ENCODE measurements at places on chromosomes 4 and X. TPM values are rescaled to one million over a fixed set of nuclear protein-coding genes. Genes with fewer than 3 reads are reported as not detected.
A peak's percentile ranks its signal among the peaks of the same experiment; 100 is the strongest.

- DNase-seq: no peak
These were observed 72.2 kb downstream of the MAML3 start for GRCh38 chr4:140081641-140082390.

DNA sequence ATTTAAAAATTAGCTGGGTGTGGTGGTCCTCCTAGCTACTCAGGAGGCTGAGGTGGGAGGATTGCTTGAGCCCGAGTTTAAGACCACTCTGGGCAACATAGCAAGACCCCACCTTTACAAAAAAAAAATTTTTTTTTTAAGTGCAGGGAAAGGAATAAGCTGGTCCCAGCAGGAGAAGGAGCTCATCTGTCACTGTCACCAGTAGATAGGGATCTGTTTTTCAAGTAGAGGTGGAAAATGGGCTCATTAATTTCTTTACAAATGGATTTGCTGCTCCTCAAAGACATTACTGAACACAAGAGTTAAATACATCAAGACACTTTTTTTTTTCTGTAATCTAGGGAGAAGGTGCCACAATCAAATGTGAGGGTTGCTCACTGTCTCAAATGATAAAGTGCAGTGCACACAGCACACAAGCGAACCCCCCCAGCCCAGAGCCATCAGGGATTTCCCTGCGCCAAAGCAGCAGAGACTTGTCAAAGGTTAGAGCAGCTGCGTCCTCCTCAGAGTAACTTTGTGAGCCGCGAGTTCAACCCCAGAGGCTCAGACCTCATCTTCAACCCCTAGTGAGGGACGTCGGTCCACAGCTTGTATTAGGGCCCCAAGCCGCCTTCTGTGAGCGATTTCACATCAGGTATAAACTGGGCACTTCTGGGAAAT is 14.3 kb upstream of the MTNR1A start:
- no peak for DNase-seq

GRCh38 chrX:98405376-98405775 is 1521.7 kb downstream of the RPA4 start:
- no peak for DNase-seq

DNA sequence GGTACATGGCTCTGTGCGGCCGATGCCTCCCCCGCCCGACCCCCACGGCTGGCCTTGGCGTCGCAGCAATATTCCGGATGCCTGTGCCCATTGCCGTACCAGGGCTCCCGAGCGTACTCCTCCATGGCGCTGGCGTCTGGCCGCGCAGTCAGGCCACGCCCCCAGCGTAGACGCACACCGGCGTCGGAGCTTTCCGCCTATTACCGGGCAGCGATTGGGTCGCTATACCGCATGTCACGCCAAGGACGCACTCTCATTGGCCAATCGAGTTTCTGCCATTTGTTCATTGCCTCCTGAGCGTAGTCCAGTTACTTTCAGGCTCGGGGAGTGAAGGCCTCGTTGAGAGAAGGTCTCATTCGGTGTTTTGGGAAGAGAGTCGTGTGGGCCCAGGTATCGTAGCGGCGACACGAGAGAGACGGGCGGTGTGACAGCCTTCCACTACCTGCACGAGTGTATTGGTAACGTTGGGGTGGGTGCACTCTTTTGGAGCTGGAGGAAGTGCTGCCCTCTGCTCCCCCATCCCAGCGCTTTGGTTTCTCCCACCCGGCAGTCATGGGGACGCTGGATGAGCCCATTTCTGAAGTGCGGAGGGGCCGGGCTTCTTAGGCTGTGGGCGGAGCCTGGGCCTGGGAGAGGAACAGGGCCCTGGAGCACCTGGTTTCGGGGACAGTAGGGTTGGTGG is at the start of the genes PQBP1 and TIMM17B:
TSS of gene PQBP1 (plus strand) at position 306 of the 682 bp plus-strand sequence. CDS start 580 bp downstream, outside the sequence.
TSS of gene TIMM17B (minus strand) at position 144 of the 682 bp plus-strand sequence. CDS start at position 125, 19 bp downstream.
- DNase-seq: peak; percentile 84

GRCh38 chr4:132823419-132823818 is 325.7 kb upstream of the PCDH10 start:
- no peak for DNase-seq

DNA sequence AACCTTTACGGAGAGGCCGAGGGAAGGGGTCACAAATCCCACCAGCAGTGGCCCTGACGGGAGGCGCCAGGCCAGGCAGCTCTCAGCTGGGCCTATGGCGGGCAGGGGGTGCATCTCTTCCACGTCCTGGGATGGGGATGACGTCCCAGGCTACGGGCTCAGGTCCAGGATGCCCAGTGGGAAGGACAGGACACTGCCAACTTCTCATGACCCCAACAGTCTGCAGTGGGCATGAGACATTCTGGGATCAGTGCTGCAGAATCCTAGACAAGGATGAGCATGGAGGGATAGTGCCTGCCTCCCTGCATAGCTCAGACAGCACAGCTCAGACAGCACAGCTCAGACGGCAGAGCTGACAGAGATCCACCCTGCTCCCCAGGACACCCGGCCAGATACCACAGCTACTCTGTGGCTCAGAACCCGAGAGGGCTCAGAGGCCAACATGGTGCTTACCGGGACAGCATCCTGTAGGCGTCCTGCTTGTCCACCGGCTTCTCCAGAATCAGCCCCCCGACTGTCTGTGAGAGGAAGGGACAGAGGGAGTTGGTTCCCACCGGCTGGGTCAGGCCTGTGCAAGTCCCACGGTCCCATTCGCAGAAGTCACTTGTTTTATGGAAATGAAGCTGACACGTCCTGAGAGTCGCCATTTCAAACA is 17.3 kb downstream of the ASMTL start:
- DNase-seq: no peak

- no peak for DNase-seq
These were observed 11.3 kb upstream of the PPM1K start for GRCh38 chr4:88295656-88296055.

GRCh38 chr4:44100456-44100855 is 348.2 kb downstream of the KCTD8 start:
- no peak for DNase-seq

DNA sequence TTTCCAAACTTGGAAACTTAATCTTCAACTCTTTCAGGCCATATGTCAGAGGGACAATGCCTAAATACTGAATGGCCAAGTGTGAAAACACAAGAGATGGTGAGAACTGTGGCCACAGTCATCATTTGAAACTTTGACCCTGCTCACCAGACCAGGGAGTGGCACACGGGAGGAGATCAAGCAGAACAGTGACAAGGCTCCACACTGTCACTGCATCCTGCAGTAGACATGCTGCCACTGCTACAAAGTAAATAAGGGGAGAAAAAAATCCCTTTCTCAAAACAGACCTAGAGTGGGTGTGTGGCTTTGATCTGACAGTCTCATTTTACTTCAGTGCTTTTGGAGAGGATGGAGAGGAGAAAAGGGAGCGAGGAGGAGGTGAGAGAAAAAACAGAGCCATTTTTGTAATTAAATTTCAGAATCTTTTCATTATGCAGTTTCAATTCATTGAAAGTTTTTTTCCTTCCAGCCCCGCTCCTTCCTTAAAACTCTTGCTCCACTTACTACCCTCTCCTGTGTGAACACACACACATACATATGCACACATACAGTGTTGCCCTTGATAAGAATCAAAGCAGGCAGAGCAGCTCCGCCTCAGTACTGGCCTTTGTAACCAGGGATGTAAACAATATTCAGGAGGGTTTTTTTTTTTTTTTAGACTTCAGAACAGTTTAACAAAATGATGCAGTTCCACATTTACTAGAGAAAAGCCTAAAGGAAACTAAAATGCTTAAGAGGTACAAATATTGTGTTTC is 34.4 kb downstream of the NEXMIF start:
- no peak for DNase-seq

- no peak for DNase-seq
These were observed 24.2 kb downstream of the CNKSR2 start for GRCh38 chrX:21398426-21398825.

DNA sequence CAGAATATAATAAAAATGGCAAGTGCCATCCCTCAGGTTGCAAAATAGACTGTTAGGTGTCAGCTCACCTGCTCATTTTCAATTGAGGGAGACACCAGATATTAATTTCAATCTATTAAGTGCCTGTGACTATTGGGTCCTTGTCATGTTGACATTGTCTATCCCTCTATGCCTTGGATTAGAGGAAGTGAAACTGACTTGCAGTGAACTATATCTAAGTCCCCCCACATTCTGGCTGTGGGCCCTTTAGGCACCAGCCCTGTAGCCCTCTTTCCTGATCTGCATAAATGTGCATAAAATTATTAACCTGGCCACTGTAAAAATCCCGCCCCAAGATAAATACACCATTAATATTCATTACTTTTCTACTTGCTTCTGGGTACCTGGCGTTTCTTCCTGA is 293.0 kb upstream of the CLNK start:
- no peak for DNase-seq

GRCh38 chr4:15361529-15361928 is 66.3 kb upstream of the C1QTNF7 start:
- no peak for DNase-seq

BMX gene
- total RNA-seq: not detected

AWAT2 gene
- total RNA-seq: 0.30 TPM

PDCL2 gene
- not detected for total RNA-seq

CHST7 gene
- 2.0 TPM for total RNA-seq

ZDHHC15 gene
- total RNA-seq: not detected

KANTR gene
- total RNA-seq: 25.1 TPM

CT47A7 gene
- total RNA-seq: not detected

CNGA1 gene
- 0.27 TPM for total RNA-seq
